ENCODE measurements at places on chromosomes 6 and 20. TPM values are rescaled to one million over a fixed set of nuclear protein-coding genes. Genes with fewer than 3 reads are reported as not detected.

Gene OLIG3
- total RNA-seq: not detected

GRCh38 chr6:37822851-37823682, 3.5 kb downstream of the ZFAND3 start:
- DNase-seq: peak; percentile 27

DNA sequence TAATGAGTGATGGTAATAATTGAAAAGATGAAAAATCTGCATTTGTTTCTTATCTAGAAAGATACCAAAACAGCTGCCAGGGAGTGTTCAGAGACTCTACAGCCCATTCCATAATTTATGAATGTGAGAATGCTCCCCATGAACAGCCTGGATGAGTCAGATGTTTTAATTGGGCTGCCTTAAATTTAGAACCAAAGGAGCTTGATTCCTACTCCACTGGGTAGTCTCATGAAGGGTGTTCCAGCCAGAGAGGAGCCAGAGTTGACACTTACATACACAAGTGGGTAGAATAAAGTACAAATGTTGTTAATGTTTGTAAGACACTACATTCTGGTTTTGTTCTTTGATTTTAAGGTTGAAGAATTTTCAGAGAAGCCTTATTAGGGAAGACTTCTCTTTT, 158.7 kb upstream of the PRND start:
- no peak for DNase-seq

DNA sequence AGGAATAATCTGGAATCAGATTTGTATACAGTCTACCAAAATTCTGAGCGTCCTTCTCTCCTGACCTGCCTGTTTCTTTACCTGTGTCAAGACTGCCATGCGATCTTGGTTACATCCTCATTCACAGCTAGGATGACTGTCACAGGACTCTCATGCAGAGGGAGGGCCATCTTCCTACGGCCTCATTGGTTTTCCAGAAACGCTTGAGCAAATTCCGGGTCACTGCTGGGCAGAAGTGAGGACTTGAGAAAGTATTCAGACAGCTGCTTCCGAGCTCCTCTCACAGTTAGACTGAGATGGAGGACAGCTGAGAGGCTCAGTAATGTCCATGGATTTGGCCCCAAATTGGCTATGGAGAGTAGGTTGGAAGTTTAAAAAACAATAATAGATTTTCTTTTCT, 94.2 kb downstream of the TFAP2C start:
- DNase-seq: no peak

DNA sequence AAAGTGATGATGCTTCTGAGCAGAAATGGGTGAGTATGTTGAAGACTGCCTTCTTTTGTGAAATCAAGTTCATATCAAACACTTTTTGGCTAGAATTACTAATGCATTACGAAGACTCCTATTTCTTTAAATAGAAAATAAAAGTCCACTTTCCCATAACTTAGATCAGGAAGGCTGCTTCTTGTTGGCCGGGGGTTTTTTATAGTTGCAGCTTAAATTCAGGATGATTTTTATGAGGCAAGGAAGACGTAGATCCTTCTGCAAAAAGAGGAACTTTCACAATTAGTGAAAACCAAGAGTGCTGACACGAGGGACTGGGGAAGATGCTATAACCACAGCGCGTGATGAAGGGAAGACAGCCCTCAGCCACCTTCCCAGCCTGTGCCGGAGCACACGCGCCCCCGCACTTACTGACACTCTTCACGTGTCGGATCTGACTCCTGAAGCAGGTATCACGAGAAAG, 206.1 kb upstream of the PRDM1 start:
- DNase-seq: no peak

DNA sequence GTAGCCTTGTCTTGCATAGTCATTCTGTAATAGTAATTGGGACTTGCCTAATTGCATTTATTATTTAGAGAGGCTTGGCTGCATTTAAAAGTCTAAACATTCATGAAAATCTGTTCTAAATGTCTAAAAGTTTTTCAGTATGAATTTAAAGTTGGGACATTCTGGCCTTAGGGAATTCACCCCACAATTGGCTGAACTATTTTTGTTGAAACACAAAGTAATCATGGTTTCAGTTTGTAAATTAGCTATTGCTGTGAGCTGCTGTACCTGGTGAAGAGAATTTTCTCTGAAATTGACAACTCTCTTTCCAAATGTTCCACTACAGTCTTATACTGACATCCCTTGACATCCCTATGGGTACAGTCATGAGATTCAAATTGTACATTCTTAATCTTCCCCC, 253.0 kb downstream of the FARS2 start:
- no peak for DNase-seq

GRCh38 chr20:13670160-13670559, 31.4 kb upstream of the TASP1 start:
- no peak for DNase-seq

GRCh38 chr20:13041574-13042457, 33.0 kb downstream of the SPTLC3 start:
- peak; percentile 42 for DNase-seq

GRCh38 chr20:47711046-47711752, 74.1 kb downstream of the SULF2 start:
- DNase-seq: no peak

DNA sequence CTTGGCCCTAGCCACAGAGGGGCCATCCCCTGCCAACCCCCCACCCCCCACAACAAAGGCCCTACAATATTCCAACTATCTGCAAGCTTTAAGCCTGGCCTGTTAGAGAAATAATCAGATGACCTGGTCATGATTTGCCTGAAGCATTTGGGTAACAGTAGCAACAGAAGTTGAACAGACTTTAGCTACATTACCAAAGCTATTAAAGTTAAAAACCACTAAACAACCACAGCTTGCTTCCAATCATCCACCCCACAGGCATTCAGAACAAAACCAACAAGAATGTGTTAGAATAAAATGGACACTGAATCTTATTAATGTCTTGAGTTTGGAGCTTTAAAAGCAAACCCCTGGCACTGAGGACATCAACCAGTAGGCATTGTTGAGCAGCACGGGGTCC, 250.9 kb downstream of the LRFN2 start:
- no peak for DNase-seq

GRCh38 chr20:53578492-53579222, 15.0 kb downstream of the ZNF217 start:
- DNase-seq: peak; percentile 80

DNA sequence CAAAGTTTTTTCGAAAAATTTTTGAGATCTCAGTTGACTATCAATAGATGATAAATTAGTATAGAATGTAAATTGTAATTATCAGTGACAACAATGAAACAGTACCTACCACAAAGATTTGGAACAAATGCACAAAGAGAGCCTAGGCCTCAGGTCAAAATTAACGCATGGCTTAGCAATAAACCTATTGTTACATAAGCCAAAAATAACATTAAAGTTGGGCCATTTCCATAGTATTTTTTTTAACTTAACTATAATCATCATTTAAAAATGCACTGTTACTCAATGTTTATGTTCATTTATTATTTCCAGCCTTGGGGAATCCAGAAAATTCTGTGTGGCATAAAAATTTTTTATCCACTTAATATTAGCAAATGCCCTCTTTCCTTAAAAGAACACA, 117.0 kb downstream of the EPB41L2 start:
- DNase-seq: no peak

- DNase-seq: peak; percentile 58
These were observed at the start of gene ARHGAP40 for GRCh38 chr20:38601216-38602184. Gene ARHGAP40, plus strand, starts transcription at chr20:38601809.

GRCh38 chr6:169627736-169628607, 73.9 kb downstream of the WDR27 start:
- DNase-seq: no peak

DNA sequence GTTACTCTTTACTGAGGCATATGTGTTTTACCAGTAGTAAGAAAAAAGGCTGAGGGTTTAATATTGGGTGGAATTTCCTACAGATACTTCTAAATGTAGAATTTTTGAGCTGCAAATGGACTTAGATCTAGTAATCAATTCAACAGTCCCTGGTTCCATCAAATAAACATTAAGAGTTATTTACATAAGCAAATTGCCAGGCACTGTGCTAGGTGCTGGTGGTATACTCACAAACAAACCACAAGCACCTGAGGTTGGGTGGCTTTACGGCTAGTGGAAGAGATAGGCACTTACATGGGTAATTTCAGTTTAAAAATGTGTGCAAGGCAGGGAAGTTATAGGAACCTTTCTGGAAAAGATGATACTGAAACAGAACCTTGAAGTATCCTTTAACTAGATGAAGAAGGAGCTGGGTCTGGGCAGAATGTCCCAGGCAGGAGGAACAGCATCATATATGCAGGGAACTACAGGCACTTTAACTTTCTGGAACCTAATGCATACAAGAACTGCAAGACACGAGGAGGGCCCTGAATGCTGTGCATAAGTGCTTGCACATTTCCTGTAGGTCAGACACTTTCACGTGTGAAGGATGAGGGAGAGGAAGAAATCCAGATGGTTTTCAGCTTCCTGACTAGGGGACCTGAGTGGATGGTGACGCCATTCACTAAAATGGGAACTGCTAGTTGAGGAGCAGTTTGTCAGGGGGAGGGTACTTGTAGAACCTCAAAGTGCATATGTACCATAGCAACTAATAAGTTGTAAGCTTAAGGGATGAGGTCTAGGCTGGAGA, 4.5 kb downstream of the CCN6 start:
- DNase-seq: no peak

DNA sequence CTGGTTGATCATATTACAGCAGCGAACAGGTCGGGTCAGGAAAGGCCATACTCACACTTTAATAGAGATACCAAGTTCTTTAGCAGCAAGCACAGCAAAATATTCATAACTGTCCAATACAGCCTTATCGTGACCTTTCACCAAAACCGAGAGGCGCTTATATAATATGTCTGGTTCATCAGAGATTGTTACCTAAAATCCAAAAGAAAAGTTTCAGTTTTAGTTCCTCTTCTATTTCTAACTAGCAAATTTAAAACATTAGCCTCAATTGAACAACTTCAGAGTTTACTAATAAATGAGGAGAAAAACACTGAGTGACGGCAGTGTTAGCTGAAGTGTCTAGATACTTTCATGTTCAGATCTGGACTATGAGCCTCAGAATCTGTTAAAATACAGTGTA, 5.9 kb downstream of the MRPS10 start:
- DNase-seq: no peak

Gene GPLD1
- total RNA-seq: 2.5 TPM

- no peak for DNase-seq
These were observed 31.6 kb downstream of the E2F3 start for GRCh38 chr6:20433321-20433720.

DNA sequence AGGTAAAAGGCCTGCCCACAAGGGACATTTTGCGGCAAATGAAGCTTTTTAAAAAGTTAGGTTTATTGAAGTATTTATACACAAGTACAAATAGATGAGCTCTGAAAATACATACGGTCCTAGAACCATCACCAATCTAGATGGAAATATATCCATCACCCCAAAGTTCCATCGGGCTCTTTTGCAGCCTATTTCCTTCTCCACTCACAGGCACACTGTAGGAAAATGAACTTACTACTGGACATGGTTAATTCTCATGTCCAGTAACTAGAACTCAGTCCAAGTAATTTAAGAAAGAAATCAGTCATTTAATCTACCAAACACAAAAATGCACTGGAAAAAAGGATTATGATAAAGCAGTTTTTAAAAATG, 6.2 kb downstream of the PCNA start:
- DNase-seq: no peak

DNA sequence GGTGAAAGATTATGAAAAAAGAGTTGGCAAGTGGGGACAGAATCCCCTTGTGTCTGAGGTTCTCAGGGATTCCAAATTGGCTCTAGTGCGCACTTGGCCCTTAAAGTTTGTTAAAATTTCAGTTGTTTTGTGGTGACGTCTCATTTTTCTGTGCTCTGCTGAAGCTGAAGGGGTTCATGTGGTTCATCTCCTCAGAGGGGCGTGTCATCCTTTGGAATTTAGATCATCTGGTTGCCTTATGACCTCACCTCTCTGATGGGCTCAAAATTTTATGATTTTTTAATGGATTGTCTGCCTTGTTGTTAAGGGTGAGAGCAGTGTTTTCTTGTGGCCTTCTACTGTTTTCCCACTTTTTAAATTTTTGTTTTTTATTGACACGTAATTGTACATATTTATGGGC, 20.3 kb downstream of the CYB5R4 start:
- DNase-seq: peak; percentile 17

DNA sequence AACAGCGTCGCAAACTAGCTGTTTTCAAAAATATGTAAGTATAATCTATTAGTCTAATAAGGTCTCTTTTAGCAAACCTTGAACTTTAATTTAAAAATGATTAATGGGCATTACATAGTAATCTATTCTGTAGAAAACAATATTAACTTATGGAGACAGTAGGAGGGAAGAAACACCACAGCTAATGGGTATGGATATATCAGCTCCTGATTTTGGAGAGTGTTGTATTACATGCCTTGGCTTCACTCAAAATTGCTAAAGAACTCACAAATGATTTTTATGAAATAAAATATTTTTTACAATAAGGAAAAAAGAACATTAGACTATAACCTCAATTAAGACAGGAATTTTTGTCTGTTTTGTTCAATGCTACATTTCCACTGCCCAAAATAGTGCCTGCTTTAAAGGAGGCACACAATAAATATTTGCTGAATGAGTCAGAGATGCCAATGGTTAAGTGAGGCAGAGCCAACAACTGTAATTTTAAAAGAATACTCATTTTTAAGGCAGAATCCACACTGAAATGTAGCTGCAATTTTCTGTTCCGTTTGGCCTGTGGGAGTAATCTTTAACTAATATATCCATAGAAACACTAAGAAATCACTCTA, 15.7 kb downstream of the ATG5 start:
- DNase-seq: peak; percentile 32

- DNase-seq: no peak
These were observed 3.8 kb upstream of the DYNLRB1 start for GRCh38 chr20:34512266-34512954.

DNA sequence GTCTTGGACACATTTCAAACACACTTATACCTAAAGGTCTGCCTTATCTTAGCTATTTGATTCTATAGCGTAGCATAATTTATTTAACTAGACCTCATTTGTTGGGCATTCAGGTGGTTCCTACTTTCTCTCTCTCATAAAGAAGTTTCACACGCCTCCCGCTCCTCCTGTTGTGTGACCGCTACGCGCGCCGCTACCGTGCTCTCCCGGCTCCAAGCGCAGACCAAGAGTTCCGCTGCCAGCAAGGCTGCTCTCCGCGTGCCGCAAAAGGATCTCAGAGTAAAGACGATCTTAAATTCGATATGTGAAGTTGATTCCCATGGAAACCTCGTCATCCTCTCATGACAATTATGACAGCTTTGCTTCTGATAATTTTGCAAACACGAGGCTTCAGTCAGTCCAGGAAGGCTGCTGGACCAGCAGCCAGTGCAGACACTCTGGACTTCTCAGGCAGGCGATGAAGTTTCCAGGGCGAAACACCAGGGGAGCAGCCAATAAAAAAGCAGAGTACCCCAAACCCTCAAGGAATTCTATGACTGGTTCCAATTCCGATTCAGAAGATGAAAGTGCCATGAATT, 20.4 kb downstream of the PRSS16 start:
- DNase-seq: no peak

DNA sequence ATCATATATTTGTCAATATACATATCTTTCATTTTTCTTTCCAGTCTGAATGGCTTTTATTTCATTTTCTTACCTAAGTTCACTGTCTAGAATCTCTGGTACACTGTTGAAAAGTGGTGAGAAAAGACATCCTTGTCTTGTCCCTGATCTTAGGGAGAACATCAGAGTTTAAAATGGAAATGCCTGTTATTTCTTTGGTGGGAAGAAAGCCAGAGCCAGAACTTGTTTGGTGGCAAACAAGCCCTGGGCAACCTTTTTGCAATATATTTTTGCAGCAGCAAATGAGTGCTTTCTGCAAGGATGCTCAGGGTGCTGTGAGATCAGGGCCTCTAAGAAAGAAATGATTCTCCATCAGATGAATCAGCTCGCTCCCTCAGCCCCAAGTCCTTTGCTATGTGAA, 156.6 kb downstream of the RALGAPA2 start:
- no peak for DNase-seq

GRCh38 chr6:14053811-14054210, 63.8 kb upstream of the CD83 start:
- DNase-seq: no peak

Data from Daoy (cell line).